ENCODE measurements at places on chromosomes 3 and 15.

GRCh38 chr3:175240921-175241320 is 381.8 kb downstream of the NAALADL2 start:
- peak; percentile 29 for DNase-seq

- no peak for DNase-seq
Measured at GRCh38 chr15:101451846-101452245, 37.7 kb downstream of the PCSK6 start.

DNA sequence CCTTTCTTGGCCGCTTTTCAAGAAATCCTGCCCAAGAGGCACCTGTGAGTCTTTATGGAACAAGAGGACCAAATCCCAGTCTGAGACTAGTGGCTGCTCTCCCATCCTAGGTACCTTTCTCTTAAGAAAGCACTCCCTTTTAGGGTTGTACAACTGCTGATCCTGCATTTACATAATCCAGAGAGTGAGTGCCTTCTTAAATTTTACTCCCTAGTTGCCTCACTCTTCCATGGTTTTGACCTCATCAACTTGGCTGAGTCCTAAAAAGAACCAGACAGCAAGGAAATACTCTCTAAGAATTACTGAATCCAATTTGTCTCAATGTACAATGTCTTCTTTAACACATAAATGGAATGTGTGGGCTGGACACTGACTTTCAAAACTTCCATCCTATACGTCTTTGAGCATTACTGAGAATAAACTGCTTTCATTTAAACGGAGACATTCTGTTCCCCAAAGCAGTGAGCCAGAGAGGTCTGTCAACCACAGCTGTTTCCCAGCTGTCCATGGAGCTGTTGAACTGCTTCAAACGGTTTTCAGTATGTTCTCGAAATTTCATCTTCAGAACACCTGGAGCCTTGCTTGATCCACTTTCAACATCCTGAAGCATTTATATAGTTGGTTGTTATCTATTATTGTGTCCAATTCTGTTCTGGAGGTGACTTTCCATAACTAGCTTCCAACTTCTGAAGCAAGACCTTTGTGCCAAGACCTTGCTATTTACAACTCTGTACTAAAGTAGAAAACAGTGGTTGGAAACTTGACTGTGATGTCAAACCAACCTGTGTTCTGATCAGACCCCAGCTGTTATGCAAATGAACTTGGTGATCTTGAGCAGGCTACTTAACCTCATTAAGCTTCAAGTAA is 179.1 kb downstream of the SLC9A9 start:
- peak; percentile 85 for DNase-seq

DNA sequence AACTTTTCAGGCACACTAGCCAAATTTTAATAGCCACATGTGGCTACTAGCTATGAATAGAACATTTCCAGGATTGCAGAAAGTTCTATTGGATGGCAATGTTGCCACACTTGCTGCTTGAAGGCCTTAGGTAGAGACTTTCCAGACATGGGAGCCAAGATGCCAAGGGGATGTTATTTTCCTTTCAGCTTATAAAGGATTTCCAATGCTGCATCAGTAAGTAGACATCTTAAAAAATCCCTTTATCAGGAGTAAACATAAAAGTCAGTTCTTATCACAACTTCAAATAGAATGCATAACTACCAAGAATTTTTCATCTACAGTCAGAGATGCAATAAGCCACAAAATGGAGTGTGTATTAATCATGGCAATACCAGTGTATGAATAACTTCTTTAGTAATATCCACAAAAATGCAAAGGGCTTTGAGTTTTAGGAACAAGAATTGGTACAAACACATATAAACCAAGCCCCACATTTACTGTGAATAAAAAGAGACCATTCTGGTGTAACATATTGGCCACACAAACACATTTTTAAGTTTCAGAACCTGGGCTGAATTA is 457.1 kb upstream of the ADAMTS9 start:
- DNase-seq, result no peak

DNA sequence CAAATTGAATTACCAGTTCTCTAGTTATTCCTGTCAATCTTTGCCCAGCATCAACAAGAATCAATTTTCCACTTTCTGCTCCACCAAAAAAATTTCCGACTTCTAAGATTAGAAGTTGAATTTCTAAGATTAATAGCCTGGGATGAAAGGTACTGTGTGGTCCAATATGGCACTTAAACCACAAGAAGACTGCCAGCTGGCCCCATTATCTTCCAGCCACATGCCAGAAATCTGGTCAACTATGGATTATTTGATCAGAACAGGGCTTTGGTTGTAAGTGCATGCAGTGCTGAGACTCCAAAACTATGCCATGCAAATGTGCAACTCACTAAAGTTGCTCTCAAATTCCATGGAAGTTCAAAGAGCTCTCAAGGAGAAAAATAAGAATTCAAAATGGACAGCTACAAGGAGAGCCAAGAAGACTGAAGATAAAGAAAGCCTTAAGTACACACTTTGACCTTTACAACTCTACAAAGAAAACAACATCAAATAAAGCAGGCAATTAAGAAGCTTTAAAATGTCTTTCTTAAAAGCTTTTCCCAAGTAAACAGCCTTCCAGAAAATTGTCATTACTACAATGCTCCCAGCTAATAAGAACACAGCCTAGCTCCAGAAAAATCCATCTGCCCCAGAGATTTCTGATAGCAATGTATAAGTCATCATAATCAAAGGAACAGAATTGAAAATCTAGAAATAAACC is 64.2 kb downstream of the ST3GAL6 start:
- DNase-seq, result no peak

- DNase-seq, result no peak
Measured at GRCh38 chr3:42662813-42663535, 9.5 kb downstream of the ZBTB47 start.

DNA sequence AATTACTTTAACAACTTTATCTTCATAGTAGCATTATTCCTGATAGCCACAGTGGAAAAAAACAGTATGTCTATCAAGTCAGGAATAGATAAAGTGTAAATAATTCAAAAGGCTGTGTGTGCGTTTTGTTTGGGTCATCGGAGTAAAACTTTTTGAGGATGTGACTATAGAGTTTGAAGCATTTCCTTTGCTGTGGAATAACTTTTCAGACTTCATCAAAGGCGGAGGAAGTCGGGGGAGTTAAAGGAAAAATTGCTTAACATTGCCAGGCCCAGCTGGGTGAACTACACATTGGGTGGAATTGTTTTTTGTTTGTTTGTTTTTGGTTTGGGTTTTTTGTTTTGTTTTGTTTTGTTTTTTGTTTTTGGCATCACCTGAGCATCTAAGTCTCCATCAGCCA is 70.4 kb upstream of the CRTC3 start:
- no peak for DNase-seq

DNA sequence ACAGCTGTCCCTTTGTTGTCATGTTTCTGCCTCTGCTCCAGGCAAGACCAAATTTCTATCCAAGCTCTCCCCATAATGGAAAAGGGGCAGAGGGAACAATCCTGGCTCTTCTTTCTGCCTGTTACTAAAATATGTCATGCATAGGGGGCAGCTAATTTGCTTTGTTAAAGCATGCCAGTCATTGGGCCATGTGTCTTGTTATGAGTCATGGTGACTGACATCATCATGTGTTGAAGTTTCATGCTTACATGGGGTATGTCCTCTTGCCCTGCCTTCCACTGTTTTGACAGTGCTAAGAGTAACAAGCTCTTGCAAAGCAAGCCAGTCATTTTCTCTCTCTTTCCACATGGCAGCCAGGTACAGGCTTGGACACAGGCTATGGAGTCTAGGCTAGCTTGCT is 268.9 kb downstream of the GABRB3 start:
- DNase-seq, result peak; percentile 58

GRCh38 chr3:79257791-79258190 is 510.0 kb downstream of the ROBO1 start:
- DNase-seq, result no peak

DNA sequence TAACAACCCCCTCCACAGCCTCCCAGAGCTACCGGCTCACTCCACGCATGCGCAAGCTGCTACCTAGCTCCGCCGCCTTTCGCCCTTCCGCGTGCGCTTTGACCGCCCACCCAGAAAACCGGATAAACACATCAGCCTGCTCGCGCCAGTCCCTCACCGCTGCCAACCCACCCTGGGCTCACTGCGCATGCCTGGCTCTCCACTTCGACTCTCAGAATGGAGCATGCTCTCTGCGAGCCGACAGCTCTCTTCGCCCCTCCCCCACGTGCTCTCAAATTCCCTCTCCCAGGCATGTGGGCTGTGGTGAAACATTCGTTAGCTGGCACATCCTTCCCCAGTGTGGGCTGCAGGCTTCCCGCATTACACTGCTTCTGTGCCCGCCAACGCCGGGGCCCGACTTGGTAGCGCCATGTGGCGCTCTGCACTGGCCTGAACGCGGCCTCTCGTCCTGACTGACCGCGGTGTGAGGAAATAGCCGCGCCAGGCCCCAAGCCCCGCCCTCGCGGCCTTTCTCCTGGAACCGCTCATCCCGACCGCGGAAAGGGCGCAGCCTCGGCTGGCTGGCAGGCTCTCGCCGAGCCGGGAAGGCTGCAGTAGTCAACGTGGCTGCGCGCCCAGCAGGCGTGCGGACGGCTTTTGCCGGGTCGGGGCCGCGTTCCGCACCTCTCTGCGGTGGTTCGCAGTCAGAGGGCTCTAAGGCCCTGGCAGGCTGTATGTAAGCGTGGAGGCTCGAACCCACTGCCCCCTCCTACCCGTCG is 445 bp upstream of the MSL2 start:
- DNase-seq, result peak; percentile 100

DNA sequence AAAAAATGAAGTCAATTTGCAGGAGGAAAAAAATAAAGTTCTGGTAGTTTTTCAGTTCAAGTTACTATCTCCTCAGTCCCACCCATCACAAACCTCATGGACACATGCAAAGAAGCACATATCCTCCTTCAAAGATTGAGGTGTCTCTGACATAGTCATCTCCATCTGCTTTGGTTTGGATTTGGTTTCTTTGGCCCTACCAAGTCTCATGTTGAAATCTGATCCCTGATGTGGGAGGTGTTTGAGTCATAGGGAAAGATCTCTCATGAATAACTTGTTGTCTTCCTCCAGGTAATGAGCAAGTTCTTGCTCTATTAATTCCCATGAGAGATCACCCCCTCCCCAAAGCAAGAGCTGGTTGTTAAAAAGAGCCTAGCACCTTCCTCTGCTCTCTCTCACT is 446.8 kb downstream of the IGSF11 start:
- DNase-seq, result no peak

DNA sequence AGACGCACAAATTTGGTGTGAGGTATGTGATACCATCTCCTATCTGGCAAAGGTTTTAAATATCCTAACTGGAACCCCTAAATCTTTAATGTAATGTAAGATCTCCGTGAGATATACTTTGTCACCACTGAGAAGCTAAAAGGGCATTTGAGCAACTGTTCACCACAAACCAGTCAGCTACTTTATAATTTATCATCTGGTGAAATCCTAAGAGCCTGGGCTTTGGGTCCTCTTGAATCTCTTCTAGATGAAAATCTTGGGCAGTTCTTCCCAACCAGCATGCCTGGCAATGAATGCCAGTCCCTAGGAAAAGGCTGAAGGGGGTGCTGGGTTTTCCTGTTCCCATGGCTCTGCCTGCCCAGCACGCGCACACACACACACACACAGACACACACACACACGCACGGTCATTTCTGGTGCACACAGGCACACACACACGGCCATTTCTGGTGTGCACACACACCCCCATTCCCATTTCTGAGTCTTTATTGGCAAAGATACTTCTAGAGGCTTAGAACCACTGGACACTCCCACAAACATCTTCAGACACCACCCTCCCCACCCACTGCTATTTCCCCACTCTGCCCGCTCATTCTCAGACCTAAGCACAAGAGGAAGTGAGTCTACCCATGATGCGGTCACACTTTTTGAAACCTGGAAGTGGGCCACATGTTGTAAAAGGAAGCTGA is 72.6 kb downstream of the MYO1E start:
- peak; percentile 62 for DNase-seq

DNA sequence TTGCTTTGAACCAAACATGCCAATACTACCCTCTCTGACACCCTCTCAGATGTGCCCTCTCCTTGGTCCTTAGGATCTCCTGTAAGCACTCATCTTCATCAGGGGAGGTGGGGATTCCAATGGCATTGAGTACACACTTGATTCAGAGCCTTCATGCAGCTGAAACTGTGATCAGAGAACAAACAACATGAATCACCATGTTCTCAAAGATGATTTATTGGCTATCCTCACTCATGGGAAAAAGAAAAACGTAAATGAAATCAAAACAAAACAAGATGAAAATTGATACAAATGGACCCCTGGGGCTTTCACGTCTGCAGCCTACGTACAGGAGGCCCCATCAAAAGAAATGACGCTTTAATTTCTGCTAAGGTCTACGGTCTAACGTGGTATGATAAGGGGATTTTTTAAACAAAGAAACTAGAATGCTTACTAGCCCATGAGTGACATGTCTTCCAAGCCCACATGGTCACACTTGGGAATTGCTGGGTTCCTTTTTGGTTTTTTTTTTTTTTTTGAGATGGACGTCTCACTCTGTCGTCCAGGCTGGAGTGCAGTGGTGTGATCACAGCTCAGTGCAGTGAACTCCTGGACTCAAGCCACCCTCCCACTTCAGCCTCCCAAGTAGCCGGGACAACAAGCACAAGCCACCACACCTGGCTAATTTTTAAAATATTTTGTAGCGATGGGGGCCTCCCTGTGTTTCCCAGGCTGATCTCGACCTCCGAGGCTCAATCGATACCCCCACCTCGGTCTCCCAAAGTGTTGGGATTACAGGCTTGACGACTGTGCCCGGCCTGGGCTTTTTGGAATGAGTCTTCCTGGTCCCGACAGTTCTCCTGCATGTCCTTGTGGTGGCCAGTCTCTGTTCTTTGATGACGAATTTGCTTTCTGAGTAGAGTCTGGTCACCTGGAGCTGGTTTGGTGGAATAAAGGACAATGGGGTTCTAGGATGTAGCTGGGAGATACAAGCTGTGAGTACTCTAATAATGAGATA is 202.6 kb downstream of the XXYLT1 start:
- no peak for DNase-seq

All from tongue (tissue), 3 donors.